ENCODE measurements at places on chromosomes 5 and 9.

- DNase-seq: no peak
These were observed 1.7 kb downstream of the UBE2QL1 start for GRCh38 chr5:6450319-6450833.

DNA sequence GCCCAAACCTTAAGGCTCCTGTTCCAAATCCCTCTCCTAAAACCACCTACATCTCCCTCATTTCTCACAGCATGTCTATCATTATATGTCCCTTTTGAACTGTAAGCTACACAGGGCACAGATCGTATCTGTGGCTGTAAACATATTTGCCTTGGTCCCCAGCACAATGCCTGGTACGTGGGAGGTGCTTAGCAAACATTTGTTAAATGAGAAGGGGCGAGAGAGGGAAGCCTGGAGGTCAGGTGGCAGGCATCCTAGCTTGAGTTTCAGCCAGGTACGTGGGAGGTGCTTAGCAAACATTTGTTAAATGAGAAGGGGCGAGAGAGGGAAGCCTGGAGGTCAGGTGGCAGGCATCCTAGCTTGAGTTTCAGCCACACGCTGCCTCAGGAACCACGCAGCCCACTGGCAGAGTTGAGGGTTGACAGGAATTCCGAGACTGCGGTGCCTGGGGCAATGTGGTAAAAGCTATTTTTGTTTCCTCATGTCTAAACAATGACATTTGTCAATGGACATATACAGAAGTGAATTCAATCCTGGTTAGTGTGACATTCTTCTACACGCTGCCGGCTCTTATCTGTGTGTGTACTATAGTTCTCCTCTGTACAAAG is 113.6 kb downstream of the EFNA5 start:
- peak; percentile 69 for DNase-seq

DNA sequence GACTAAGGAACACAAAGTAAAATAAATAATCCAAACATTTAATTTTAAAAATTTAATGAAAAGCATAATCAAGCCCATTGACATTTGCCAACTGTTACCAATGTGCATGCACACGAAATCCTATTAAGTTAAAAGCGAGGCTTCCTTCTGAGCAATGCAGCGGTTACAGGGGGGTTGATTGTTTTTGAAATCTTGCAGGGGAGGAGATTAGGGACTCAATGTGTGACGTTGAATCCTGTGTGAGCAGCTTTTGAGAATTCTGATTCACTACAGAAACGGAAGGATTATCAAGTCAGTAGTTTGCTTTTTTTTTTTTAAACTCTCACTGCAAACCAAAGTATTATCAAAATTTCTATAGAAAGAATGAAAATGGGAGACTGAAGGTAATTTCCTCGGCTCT is 109.5 kb downstream of the PRKACG start:
- no peak for DNase-seq

DNA sequence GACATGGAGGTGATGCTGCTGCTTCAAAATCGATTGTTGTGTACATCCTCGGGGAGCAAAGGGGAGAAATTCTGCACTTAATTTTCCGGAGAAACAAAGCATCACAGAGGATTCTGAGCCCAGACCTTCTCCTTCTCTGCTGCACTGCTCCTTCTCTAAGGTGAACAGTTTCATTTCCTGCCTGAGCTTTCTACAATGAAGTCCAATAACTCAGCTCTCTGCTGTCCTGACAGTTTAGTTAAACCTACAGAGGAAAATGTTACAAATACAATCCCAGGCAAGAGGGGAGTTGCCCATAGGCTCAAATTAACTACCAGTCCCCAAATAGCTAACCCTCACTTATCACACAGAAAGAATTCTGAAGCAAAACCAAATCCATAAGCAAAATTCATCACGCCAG is 206.3 kb downstream of the EFNA5 start:
- DNase-seq: no peak

DNA sequence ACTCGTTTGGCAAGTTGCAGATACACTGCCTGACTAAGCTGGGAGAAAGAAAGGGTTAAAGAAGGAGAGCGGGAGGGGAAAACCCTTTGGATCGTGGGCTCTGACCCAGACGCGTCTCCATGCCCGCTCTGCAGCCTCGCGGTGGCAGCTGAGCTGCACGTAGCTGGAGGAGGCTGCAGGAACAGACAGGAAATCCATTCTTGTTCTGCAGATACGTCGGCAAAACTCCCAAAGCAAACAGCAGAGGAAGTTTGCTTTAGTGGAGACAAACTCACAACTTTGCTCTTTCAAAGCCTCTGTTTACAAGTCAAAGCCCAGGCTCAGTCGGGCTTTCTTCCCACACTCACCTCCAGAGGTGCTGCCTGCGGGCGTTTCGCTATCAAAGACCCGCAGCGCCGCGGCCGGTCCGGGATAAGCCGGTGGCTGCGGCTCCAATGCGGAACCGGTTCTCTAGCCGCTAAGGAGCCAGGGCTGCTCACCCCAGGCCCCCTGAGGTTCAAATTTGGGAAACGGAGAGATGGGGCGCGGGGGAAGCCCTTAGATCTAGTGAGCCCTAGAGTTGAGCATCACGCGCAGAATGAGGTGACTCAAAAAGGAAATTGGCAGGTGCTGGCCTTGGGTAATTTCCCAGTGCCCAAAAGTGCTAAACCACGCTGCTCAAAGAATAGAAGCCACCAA is 60.7 kb downstream of the MAT2B start:
- DNase-seq: peak; percentile 75

- no peak for DNase-seq
These were observed 75.4 kb upstream of the ZFAND5 start for GRCh38 chr9:72440378-72440777.

DNA sequence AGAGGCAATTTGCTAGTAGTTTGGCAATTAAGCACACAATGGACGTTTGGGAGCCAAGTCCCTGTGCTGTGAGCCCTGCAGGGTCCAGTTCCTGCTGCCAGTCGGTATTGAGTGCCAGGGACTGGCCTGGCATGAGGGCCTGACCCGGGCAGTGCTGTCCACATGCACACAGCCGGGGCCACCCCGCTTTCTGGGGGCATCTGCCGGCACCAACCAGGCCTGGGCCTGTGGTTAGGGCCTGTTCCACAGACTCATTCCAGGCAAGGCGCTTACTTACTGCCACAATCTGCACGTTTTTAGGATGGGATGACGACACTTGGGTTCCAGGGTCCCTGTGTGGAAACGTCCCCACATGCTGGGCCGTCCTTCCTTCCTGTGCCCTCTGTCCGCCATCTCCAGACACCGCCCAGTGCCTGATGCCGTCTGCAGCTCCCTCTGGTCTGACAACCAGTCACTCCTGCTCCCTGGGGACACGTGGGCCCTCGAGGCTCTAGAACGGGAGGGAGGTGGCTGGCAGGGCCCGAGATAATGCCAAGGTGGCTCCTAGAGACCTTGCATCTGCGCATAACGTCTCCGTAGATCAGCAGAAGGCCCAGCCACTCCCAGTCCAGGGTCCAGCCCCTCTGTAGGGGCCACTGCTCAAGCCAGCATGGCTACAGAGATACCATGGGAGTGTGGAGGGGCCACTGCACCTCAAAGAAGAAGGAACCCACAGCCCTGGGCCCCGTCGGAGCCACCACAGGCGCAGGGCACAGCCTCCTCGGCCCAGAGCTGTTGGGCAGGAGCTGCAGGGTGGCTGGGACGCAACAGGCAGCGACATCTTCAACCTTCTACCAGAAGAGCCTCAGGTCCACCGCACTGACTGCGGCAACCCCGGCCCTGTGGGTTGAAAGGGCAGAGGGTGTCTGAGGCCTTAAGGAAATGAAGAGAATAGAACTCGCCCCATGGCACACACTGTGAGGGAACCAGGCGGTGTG is 24.7 kb downstream of the SLC9A3 start:
- no peak for DNase-seq
